ENCODE measurements at places on chromosomes 4 and X. TPM values are rescaled to one million over a fixed set of nuclear protein-coding genes. Genes with fewer than 3 reads are reported as not detected.

The ADH6 gene
- not detected for total RNA-seq

- no peak for DNase-seq
These were observed 22.6 kb downstream of the LAMP2 start for GRCh38 chrX:120446498-120446897.

DNA sequence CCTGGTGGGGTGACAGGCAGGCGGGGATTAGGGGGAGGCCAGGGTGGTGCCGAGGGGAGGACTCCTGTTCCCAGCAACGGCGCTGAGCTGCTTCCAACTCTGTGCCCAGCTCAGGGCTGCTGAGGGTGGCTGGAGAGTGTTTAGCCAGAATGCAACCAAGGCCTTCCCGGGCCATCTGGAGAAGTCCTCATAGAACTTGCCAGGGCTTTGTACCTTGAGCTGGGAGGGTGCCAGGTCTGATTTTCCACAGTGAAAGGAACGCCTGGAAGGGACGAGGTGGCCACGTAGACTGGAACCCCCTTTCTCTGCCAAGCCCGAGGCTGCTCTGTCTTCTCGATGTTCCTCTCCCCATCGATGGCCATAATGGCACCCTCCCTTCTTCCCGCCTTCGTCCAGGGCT is 57.0 kb upstream of the GPR78 start:
- no peak for DNase-seq

GRCh38 chr4:96993560-96993959 is 1149.7 kb downstream of the STPG2 start:
- DNase-seq, result no peak

DNA sequence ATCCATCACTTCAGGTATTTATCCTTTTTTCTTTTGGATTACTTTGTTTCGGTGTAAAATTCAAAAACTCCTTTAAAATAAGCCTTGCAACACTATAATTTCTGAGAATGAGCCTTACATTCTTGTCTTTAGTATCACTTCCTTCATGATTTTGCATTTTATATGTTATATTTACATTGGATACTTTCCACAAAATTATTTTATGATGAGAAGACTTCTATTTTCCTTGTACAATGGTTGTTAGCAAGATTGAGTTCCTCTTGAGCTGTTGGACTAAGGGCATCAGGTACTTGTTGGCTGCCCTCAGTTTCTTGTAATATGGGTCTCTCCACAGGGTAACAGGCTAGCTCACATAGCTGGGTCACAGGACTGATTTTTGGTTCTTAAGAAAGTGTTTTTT is 22.7 kb upstream of the HPGDS start:
- DNase-seq, result no peak

DNA sequence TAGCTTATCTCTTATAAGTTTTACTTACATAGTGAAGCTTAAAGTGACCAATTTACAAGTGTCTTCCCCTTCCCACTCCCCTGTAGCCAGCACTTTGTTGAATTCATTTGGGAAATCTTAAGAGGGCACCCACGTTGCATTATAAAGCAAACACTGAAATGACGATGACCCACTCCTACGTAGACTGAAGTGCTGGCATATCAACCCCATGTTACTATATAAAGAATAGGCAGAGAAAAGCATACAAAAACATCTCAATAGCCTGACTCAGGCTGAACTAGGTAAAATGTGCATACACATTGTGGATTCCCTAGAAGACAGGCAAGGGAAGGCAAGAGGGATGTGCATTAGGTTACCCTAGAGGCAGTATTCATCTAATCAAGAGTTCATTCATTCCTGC is 313.4 kb downstream of the TENM3 start:
- DNase-seq, result no peak

All from lung microvascular endothelial cell (primary cell).